NCI-H1092 treated with DMSO at 0.1 percent for 48 hours (cell line): ENCODE measurements at places on chromosomes 11 and 22.

DNA sequence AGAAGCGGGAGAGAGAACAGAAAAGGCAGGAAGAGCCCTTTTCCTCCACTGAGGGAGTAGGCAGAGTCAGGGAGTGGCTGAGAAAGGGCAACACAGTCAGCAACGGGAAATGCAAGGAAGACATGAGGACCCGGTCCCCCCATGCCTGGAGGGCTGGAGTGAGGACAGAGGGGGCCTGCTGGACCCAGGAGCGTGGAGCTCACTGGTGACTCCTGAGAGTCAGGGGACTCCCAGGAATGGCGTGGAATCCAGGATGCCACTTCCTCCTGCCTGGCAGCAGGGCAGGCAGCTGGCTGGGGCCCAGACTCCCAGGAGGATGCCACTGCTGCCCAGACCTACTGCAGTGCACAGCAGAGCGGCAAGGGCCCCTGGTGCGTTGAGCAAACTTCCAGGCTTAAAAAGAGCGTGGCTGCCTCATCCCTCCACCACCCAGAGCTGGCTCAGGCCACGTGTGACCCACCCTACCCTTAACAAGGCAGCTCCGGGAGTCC is 11.3 kb downstream of the C11orf21 start:
- peak; percentile 71 for DNase-seq

GRCh38 chr11:110728476-110728875 is 16.2 kb upstream of the ARHGAP20 start:
- DNase-seq, result no peak

- no peak for DNase-seq
Measured at GRCh38 chr22:39214006-39214382, 30.8 kb downstream of the PDGFB start.

GRCh38 chr22:21963286-21963685 is 10.6 kb upstream of the PPM1F start:
- no peak for DNase-seq

DNA sequence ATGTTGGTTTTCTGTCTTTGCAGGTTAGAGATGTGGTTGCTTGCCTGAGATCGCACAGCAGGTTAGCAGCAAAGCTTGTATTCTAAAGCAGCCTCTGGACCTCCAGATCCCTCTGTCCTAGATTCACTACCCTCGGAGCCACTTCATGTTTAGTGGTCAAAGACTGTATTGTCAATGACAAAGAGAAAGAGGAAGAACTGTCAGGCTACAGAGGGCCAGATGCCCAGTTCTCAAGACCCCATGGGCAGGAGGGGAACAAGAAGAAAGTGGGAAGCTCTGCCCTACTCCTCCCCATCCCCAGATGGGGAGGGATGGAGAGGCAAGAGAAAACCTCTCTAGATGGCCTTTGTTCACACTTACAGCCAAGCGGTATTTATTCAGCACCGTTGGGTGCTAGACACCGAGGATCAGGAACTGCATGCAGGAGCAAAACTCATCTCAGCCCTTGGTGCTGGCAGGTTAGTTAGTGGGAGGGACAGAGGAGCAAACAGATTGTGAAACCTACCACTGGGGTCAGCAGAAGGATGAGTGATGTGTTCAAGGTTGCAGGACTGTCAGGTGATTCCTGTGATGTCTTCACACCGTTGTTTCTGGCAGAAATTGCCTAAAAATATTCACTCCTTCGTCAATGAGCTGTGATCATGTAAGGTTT is 38.3 kb upstream of the PTPRJ start:
- no peak for DNase-seq

GRCh38 chr11:37442576-37442975 is 844.5 kb upstream of the RAG2 start:
- DNase-seq, result no peak

GRCh38 chr11:95711162-95711944 is 78.2 kb downstream of the FAM76B start:
- DNase-seq, result no peak

GRCh38 chr11:122804796-122805195 is 33.5 kb upstream of the CRTAM start:
- no peak for DNase-seq

DNA sequence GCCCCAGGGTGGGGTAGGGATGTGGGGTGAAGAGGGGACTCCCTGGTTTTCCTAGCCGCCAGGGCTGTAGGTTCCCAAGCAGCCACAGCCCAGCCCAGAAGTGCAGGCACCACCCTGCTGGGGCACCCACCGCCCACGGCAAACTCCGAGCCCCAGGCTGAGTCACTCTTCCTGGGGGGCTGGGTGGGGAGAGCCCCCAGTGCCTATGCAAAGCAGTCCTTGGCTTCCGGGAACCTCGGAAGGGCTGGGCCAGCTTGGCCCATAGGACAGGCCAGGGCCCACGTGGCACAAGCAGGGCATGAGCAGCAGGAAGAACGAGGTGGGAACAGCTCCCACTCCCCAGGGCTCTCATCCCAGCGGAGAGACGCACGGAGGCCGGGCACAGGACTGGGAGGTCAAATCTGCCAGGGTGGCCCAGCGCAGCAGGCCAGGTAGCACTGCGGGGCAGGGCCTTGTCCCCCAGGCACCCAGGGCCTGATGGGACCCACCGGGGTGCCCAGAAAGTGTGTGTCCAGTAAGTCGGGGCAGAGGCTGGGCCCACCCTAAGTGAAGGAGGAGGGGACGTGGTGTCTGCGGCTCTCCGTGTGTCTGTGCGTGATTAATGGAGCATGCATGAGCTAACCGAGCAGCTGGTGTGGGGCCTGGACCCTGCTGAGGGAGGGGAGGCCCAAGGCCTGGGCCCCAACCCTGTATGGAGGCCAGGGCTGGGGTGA is 4.6 kb upstream of the IL17REL start:
- DNase-seq, result no peak

- no peak for DNase-seq
Measured at GRCh38 chr22:50522208-50522805, 3.1 kb downstream of the SCO2 start.

DNA sequence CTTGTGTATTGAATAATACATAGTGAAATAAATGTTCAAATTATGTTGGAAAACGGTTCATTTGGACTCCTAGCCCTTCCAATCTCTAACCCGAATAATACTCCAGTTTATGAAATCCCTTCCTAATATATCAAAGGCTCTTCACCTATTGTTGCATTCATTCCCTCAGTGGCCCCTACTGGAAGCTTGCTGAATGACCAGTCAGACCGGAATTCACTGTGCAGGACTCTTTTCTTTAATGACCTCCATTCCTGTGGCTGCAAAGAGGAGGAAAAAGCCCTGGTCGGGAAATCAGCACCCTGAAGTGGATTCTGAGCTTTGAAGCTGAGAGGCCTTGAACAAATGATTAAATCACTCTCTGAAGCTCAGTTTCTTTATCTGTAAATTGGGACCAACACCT is 19.1 kb upstream of the RCN1 start:
- no peak for DNase-seq

GRCh38 chr11:66017321-66017720 is 5.5 kb downstream of the CST6 start:
- DNase-seq, result no peak

GRCh38 chr11:132447761-132448160 is 1077.3 kb downstream of the NTM start:
- DNase-seq, result no peak

- DNase-seq, result no peak
Measured at GRCh38 chr11:62273789-62274275, 3.9 kb downstream of the SCGB2A2 start.

GRCh38 chr11:57230791-57231538 is 6.1 kb downstream of the APLNR start:
- DNase-seq, result no peak

DNA sequence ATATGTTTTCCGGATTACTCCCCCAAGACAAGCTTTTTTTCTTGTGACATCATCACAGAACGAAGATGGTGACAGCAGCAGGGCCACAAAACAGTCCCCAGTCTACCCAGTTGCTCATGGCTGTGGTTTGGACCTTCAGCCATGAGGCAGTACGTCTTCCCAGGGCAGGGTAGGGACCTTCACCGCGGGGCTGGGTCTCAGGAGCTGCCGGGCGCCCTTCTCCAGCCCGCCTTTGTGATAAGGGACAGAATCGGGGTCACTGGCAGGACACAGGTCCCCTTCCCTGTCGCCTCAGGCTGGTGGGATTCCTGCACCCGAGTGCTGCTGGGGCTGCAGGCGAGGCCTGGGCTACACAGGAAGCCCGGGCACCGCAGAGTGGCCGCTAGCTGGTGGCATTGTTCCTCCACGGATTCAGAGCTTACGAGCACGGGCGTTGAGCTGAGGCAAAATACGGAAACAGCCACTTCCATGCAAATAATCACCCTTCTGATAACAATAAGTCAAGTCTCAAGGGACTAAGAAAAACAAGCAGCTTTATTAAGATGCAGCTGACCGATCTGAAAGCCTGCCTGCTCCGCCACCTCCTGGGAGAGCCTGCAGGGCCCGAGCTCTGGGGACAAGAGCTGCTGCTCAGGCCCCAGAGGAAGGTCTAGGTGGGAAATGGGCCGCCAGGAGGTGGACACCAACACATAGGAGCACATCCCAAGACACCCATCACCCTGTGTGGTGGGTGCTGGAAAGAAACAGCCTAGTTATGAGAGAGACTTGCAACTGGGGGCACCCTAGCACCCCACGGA is 12.3 kb downstream of the TBX1 start:
- DNase-seq, result no peak

GRCh38 chr11:492427-493226 is 14.4 kb downstream of the RNH1 start:
- no peak for DNase-seq

DNA sequence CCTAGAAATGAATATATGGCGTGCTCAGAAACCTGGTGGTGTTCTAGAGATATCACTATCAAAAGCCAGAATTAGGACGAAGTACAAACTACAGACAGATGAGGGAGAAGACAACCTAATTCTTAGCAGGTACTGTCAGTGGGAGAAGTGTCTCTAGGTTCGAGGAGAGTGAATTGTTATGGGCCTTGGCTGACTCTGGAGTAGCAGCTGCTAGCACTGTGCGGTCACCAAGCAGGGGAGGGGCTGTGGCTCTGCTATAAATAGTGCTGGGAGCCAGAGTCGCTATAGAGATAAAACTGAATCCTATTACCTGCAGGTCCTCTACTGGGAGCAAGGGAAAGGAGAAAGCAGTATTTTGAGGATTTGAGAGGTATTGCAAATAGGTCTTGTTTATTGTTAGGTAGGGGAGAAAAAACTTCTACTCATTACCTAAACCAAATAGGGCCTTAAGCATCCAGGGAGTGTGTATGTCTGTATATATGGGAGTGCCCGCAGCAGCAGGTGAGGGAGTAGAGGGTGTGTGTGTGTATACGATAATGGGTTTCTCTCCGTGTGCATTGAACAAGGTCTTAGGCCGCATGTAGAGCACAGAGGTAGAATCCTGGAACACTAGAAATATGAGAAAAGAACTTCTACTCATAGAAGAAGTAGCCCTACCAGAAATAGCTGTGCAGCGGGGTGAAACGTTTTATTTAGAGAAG is 2.2 kb downstream of the MADD start:
- DNase-seq, result peak; percentile 22

GRCh38 chr11:12356944-12357655 is 20.3 kb upstream of the PARVA start:
- DNase-seq, result no peak

DNA sequence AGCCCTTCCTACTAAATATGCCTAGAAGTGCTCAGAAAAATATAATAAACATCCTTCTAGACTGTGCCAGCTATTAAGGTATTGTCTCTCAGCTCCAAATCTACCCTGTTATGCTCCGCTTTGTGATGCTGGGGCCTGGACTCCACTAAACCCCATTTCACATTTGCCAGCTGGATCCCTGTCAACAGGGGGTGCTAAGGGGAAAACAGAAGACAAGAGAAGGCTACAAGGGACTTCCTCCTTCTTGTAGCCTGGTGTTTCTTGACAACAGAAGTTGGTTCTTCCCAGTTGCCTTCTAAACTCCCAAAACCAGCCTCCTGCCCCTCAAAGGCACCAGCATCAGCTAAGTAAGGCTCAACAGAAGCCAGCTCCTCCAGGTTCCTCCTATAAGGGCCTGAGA is 5.2 kb downstream of the NUMA1 start:
- DNase-seq, result no peak

GRCh38 chr11:46119352-46120216 is 1.7 kb downstream of the PHF21A start:
- peak; percentile 49 for DNase-seq

DNA sequence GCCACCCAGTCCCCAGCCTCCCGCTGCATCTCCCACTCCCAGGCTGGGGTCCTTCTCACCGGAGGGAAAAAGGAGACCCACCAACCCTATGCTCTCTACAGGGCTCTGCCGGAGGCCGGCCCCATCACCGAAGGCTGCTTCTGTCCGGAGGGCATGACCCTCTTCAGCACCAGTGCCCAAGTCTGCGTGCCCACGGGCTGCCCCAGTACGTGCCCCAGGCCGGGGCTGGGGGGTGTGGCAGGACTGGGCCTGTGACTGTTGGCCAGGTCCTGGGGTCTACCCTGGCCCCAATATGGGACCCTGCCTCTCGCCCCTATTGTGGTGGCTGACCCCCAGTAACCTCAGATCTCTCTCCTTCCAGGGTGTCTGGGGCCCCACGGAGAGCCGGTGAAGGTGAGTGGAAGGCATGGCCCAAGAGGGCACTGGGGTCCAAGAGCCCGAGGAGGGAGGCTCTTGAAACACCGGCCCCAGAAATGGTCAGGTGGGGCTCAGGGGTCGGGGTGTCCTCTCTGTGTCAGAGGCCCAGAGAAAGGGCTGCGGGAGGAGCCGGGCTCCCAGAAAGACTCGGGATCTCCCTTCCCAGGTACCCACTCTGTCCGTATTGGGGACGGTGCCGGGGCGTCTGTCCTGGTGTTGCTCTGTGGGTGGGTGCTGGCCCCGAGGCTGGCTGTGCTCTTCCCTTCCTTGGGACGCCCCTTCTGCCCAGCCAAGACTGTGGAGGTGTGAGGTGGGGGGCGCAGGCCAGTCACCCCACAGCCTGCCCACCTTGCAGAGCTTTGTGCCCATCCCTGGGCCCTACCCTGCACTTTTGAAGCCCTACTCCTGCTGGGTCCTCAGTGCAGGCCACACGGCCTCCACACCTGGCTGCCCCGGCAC is 26.1 kb upstream of the MUC5B start:
- no peak for DNase-seq

GRCh38 chr22:33825761-33826160 is 94.5 kb downstream of the LARGE1 start:
- DNase-seq, result no peak

DNA sequence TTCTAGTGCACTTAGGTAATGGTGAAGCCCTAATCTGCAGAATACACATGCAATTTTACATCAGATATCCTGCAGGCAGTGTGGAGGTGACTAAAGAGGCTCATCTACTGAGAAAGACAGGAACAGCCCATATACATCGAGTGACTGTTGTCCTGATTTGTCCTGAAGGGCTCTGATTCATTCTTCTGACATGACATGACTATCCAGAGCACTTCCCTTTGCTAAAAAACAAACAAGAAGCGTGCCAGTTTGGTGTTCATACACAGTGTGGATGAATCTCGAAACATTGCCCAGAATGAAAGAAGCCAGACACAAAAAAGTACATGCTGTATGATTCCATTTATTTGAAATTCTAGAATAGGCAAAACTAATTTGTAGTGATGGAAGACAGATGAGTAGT is 48.0 kb upstream of the AMPD3 start:
- no peak for DNase-seq

- no peak for DNase-seq
Measured at GRCh38 chr22:42928969-42929837, 72.1 kb upstream of the ARFGAP3 start.
